ENCODE measurements at places on chromosomes 4 and X.

DNA sequence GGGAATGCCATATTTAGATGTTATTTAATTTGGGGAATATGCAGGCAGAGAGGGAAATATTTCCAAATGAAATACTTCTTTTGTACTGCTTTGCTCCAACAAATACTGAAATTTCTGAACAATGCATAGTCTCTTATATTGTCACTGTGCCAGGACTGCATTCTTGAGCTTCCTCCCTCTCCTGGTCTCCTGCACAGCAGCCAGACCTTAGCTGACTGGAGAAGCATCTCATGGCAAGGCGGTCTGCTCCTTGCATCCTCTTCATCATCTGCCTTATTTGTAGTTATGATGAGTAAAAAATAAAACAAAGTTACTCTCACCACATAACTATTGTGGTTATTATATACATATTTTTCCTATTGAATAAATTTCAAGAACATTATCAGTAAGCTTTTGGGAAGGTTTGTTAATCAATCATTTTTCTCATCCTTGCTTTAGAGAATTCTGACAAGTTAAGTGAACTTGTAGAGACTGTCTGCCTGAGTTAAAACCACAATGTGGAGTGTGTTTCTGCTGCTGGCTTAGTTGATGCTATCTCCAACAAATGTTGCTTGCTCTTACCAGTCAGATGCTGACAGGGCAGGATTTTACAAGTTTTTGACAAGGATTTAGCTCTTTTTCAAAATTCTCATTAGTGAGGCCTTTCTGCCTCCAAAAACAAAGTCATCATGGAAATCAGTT is 153.6 kb downstream of the SOWAHB start:
- no peak for DNase-seq

DNA sequence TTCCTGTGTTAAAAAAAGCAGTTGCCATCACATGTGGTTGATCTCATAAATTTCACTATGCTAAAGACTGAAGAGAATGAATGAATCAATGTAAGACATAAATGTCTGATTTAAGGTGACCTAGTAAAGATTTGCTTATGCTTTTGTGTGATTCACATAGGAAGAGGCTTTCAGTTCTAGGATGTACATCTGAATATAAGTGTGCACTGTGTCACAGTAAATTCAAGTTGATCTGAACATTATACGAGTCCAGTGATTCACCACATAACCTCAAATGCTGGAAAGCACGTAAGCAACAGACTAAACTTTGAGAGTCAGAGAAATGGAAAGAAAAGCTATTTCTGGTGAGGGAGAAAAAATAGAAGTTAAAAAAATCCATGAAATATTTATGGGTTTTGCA is 567.9 kb downstream of the EPHA5 start:
- no peak for DNase-seq

GRCh38 chrX:150411656-150412055 is 48.5 kb downstream of the MAMLD1 start:
- DNase-seq, result no peak

GRCh38 chrX:24662352-24662751 is 15.2 kb upstream of the PCYT1B start:
- DNase-seq, result no peak

DNA sequence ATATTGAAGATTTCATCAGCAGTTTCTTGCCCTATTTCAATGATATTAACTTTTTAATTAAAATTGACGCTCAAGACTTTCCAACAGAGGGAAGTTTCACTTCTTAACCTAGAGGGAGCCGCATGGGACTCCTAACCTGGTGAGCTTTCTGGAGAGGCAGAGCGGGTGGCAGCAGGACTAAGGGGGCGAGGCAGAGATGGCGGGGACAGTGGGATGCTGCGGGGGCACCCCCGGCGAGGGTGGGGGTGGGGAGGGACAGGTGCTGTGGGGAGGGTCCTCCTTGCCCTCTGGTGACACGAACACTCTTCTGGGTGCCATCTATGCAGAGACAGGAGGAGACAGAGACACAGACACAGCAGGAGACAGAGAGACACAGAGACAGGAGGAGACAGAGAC is 104.4 kb downstream of the ADRA2C start:
- DNase-seq, result no peak

DNA sequence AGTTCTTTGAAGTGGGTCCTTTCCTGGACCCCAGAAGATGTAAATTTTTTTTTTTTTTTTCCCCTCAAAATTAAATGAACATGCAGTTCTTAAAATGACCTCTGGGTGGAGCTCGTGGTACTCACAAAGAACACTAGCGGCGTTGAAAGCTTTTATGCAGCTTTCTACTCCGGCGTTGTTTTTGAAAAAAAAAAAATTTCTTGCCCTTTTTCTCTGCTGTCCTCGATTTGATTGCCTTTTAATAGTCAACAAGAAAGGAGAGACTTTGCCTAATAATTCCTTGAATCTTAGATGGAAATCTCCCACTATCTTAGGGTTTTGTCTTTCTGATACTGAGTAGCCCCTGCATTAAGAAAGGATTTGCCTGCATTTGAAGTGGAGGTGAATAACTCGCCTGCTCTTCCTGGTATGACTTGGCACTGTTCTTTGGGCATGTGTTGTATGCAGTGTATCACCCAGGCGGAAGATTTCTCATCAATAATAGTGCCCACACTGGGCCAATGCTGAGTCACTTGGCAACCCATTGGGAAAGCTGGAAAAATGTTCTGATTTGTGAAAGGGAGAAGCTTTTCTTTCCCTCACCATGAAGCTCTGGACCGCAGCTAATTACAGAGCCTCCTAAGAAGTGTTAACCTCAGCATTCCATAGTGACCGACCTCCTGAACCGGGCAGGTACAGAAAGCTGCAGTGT is 104.0 kb downstream of the PHEX start:
- DNase-seq, result no peak

DNA sequence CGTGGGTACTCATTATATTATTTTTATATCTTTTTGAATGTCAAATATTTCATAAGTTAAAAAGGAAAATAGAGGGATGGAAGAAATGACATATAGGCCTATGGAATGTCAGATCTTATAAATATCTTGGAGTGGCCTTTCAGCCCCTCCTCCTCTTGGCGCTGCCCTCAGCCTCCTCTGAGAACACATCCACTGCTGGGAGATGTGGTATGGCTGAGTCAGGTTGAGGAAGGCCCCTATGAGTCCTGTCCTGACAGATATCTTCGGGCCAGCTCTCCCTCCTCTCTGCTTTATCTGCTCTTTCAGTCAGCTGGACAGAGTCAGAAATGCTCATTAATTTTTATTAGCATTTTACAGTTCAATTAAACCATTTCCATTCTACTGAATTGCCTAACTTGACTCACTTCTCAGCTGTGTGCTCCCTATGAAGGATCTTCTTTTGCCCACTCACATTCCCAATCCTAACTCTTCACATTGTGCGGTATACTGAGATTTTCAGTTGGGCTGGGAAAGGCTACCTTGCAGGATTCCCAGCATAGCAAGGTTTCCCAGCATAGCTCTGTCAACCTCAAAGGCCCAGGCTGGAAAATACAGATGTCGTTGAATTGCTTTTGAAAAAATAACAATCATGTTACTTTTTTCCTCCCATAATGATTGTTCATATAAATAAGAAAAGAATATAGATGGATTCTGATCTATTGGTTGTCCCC is 128.0 kb downstream of the ARHGEF9 start:
- DNase-seq, result no peak

- DNase-seq, result no peak
Measured at GRCh38 chr4:188428935-188429334, 289.7 kb downstream of the TRIML1 start.

DNA sequence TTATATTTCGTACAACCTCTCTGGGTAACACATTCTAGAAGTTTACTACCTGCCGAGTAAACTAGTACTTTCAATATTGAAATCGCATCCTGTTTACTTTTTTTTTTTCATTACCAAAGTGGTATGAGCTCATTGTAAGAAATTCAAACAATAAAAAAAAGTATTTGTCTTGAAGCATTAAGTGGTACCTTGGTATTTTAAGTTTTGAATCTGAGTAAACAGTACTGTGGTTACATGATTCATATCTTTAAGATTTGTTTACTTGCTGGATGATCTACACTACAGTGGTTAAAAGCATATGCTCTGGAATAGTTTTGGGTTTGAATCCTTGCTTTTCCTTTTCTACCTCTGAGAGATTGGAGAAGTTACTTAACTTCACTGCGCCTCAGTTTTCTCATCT is 3.8 kb upstream of the MMGT1 start:
- no peak for DNase-seq

DNA sequence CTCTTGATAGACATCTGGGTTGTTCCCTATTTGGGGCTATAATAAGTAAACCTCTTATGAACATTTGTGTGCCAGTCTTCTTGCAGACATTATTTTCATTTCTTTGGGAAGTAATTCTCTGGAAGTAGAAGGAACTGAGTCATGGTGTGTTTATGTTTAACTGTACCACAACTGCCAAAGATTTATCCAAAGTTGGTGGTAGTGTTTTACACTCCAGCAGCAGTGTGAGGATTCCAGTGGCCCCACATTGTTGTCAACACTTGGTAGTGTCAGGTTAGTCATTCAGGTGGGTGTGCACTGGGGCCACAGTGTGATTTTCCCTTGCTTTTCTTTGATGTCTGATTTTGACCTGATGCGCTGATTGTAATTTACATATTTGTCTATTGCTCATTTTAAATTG is 5.0 kb upstream of the UVSSA start:
- no peak for DNase-seq

DNA sequence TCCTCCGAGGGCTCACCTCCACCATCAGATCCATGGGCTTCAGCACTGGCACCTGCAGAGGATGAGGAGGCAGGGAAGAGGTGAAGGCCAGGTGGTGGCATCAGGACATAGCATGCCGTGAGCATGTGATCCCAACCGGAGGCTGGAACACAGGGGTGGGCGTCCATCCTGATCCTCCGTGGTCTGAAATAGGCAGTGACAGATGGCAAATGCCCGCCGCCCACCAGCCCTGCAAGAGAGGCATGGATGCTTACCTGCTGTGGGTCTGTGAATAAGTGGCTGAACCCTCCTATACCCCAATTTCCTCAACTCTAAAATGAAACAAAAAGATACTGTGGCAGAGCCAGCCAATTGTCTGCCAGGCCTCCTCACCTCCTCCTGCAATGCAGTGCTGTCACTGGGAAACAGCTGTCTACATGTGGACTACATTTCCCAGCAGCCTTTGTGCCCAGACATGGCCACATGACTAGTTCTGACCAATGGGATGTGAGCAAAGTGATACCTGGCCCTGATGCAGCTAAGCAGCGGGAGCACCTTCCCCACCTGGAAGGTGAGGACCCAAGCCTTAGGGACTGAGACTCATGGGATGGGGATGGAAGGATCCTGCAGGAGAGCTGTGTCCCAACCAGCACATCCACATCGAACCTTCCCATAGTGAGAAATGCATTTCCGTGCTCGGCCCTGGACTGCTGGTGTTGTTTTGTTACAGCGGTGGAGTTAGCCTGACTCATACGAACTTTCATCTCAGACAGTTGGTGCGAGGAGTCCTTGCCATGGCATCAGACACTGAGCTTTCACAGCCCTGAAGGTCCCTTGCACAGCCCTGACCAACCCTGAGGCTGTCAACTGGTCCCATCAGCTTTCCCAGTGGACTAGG is 99.5 kb downstream of the PPP2R2C start:
- DNase-seq, result peak; percentile 85

DNA sequence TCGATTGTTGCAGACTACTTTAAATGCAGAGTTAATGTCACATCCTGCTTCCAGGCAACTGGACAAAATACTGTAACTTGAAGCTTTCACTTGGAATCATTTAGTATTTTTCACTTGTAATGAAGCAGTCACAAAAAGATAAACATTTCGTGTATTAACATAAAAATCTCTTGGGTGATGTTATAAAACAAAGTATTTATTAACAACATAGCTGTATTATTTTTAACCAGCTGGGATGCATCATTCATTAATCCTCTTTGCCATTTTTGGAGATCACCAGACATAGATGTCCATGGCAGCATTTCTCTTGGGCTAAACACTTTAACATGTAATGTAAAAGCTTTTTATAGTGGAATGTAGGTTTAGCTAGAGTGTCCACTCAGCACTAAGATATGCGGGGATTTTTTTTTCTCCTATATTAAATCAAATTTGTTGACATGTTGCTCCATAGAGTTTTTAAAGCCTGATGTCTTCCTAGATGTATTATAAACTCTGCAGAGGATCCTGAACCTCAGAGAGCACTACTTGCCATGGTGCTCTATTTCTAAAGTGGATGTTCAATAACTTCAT is 193.7 kb upstream of the SPANXN4 start:
- no peak for DNase-seq

- DNase-seq, result no peak
Measured at GRCh38 chrX:118974088-118974907, at the start of gene LONRF3. Gene LONRF3 (plus strand): TSS chrX:118974618. CDS start chrX:118974781, 163 bp downstream.

DNA sequence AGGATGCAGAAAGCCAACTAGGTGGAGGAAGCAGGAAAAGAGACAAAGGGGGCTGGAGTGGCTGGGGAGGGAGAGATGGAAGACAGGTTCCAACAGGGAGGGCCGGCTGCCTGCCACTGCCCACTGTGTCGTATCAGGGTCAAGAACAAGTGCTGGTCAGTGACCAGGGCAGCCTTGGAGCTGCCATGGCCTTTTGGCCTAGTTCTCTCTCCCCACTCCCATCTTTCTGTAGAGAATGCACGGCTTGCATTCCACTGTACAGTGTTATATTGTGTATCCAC is 11.9 kb downstream of the L1CAM start:
- DNase-seq, result no peak

DNA sequence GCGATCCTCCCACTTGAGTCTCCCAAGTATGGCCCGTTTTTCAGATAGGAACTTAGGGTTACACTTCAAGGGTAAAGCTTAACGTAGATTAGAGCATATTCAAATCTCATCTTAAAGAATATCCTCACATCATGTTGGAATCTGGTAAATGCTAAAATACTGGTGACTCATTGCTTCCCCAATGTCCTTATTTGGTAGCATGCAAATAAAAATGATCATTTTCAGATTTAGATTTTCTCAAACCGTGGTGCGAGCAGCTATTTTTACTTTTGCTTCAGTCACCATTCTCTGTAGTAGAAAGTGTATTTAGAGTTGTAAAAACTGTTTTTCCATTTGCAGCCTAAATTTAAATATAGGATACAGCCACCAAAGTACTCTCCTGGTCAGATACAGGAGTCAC is 101.5 kb upstream of the MAML3 start:
- DNase-seq, result no peak

DNA sequence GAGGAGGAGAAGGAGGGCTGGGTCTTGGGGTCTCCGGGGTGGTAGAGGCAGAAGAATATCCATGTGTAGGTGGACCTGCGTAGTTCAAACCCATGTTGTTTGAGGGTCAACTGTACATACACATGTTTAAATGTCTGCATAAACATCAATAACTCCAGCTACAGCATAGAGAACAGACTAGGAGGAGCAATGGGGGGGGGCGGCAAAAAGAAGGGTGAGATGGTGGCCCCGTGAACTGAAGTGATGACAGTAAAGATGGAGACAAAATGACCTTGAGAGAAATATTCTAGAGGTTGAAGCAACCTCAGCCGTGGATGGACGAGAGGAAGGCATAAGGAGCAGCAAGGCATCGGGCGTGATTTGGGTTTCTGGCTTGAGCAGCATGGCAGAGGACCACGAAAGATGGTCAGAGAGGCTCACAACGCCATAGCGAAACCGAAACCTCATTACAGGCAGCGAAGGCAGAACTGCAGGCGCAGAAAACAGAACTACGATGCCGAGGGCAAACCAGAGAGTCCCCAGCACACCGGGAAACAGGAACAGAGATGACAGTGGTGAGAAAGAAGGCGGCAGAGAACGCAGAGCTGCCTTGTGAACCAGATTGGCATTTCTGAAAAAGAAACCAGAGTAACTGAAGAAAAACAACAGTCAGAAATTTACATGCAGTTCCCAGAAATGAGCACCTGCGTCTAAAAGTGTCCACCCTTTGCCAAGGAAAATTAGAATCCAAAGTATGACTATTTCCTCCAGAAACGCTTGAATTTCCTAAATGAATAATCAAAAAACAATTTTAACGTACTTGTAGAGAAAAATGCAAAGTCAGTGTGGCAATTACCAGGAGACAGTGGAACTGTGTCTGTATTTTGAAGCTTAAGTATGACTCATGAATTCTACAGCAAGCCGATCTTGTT is 50.3 kb upstream of the ENPP6 start:
- DNase-seq, result no peak
